ENCODE measurements at places on chromosomes 2 and 18. TPM values are rescaled to one million over a fixed set of nuclear protein-coding genes. Genes with fewer than 3 reads are reported as not detected.

- no peak for DNase-seq
Measured at GRCh38 chr18:57048351-57048750, 98.5 kb upstream of the BOD1L2 start.

- DNase-seq: no peak
Measured at GRCh38 chr18:42860011-42860410, 255.5 kb downstream of the RIT2 start.

DNA sequence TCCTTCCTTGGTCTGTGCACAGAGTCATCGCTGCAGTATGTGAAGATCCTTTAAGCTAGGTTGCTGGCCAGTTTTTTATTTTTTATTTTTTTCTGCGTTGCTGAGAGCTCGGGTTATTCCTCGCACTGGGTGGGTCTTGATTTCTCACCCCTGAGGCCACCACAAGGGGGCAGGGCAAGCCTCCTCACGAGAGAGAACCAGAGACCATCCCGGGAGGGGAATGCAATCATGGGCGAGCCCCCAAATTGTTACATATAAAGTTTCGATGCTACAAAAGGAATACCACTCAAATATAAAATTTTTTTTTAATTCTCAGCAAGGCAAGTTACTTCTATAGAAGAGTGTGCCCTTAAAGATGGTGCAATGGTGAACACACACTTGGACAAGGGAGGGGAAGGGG is 24.9 kb downstream of the HTR2B start:
- no peak for DNase-seq

DNA sequence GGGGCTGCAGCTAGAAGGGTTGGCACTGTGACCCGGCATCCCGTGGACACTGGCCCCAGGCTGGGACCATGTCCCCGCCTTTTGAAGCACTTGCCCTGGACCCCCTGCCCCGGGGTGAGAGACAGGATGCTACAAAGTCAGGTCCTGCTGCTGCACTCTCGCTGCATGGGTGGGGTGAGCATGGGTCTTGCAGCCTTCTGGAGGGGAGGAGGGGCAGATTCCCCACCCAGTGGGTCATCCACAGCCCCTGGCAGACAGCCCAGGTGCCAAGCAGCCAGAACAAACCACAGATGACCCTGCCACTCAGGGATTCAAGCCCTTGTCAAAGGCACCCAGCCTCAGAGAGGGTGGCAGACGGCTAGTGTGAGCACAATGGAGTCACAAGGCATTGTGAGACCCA is 5.7 kb upstream of the NMUR1 start:
- DNase-seq: no peak

GRCh38 chr2:106065983-106066820 is 127.9 kb downstream of the UXS1 start:
- no peak for DNase-seq

- DNase-seq: no peak
Measured at GRCh38 chr2:25230948-25231311, 62.5 kb upstream of the POMC start.

GRCh38 chr2:122471753-122472152 is 716.3 kb downstream of the TSN start:
- no peak for DNase-seq

DNA sequence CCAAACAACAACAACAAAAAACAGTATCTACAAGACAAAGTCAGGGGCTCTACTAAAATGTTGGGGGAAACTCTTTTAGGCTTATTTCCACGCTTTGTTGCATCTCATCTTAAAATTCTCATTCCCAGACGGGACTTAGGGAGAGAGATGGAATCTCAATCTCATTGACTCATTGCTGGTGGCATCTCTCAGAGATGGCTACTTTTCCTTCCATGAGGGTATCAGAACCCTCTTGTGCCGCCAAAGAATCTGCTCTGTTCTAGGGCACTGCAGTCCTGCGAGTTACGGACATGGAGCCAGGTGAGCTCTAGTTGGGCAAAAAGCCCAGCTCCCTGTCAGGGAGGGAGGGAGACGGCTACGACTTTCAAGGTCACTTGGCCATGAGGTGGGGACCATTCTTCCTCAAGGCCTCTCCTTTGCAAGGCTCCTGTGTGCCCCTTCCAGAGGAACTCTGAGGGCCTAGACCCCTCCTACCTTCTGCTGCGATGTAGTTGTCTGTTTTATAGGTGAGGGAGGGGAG is 68.0 kb downstream of the MYCN start:
- no peak for DNase-seq

- DNase-seq: no peak
Measured at GRCh38 chr2:23694058-23695045, 232.6 kb downstream of the ATAD2B start.

DNA sequence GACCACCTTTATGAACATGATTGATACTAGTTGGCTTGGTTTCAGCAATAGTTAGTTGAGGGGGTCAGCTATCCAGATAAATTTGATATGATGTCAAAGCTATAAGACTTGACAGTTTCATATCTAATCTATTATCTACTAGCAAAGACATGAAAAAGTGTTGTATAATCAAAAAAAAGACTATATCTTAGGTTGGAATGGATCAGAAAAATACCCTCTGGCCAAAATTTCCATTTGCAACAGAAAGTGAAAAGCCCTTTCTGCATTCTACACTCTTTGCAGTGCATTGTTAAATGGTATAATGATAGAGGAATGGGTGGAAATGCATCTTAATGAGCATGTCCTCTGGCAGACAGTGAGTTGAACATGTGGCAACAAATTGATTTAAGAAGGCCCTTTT is 242.6 kb downstream of the THSD7B start:
- DNase-seq: no peak

DNA sequence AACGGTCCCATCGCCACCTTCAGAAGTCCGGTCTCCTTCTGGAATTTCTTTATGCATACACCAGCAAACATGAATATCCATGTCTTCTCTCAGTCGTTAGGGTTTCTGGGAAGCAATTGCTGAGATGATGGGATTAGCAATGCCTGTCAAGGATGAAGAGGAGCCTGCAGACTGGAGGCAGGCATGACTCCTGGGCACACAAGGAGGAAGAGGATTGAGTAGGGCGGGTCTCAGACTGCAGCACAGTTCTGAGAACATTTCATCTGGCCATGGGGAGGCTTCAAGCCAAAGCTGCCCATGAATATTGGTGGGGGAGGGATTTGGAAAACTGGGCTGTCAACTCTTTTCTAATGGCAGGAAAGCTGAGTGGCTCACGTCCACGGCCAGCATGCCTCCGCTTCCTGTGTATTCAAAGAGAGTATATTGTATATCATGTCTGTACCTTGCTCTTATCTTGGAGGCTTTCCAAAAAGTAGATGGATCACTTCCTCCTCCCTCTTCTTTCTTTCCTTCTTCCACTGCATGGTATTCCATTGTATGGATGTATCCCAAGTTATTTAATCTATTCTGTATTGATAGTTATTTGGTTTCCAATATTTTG is 24.5 kb downstream of the MC2R start:
- DNase-seq: no peak

GRCh38 chr2:158305501-158305900 is 151.1 kb downstream of the CCDC148 start:
- no peak for DNase-seq

SP9 gene
- total RNA-seq: not detected

MEIS1 gene
- total RNA-seq: not detected

IL36B gene
- not detected for total RNA-seq

SLC16A14 gene
- 0.72 TPM for total RNA-seq

KHK gene
- total RNA-seq: 13.7 TPM
